Omental fat pad (tissue), 4 donors: ENCODE measurements at places on chromosomes 2 and 18.

DNA sequence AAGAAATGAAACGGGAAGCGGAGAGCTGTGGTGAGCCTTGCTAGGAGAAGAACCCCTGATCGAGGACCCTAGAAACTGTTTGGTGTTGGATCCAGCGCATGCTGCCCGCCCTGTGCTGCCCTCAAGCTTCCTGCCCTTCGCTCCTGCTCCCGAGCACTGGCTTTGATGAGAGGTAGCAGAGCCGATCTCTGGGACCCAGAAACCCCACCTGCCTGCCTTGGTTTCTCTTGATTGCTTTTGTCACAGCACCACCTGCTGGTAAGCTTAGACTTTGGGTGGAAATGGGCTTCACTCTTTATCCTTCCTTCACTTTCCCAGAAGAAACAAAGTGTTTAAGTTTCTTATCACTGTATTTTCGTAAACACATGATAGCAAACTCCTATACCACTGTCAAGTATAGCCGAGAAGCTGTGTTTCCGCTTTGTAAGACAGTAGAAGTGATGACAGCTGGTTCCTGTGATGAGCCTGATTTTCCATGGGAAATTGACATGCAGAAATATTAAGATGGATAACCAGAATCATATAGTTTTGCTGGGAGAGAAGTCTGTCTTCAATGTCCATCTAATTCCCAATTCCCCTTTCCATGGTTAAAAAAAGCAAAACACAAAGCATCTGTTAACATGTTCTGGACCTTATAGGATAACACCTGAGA lies 267.4 kb downstream of the PHLPP1 start:
- DNase-seq = no peak

DNA sequence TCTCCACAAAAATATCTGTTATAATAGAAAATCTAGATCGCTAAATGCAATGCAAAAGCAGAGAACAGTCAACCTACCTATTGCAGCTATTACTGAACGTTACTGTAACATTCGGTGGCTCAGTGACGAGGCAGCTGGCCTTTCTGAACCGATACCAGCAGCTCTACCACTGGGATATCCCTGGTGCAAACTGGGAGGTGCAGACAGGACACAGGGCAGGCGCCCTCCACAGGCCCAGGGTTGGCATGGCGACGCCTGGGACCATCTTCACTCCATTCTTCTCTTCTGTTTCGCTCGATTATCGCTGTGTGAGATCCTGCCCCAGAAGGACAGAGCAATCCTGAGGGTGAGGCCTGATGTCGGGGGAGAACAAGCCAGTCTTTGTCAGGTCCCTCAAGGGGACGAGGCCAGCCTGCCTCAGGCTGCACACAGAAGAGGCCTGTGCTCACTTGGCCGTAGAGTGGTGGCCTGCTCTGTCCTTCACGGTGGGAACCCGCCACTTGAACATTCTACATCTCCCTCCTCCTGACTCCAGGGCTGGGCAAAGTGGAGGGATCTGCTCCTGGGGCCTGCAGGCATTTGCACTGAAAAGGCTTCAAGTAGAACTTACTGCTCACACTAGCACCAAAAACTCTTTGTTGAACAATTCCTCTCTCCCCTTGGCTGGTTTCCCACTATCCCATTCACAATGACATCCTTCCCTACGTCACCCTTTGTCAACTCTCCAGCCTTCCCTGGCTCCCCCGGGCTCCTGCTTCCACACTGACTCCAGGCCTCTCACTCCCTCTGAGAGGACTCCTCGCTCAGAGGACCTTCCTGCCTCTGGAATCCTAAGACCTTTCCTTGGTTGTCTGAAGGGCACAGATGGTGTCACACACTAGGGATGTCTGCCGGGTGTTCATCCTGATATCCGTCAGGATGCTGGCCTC lies 49.7 kb downstream of the CYRIA start:
- DNase-seq = no peak

GRCh38 chr18:36409779-36410178 lies 112.3 kb downstream of the FHOD3 start:
- DNase-seq = no peak

DNA sequence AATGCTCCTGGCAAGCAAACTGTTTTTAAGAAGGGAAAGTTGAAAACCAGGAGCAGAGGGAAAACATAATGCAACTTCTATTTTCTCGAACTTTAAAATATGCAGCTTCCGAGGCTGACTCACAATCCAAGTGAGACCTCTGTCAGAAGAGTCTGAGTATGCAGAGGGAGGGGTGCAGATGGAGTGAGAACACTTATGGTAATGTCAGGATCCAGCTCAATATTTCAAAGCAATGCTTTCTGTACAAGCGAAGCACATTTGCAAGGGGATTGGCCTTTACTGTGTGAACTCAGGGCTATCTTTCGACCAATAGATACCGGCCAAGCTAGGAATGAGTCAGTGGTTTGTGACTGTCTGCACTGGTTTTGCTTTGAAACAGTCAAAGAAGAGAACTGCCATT lies 242.7 kb downstream of the CNTNAP5 start:
- no peak for DNase-seq

- DNase-seq = no peak
These were observed 25.3 kb upstream of the RPL31 start for GRCh38 chr2:100976645-100977391.

- DNase-seq = no peak
These were observed 158.6 kb upstream of the TWIST2 start for GRCh38 chr2:238689331-238689730.

GRCh38 chr2:19744456-19745199 lies 157.2 kb downstream of the TTC32 start:
- DNase-seq = no peak
